ENCODE measurements at places on chromosomes 6 and 20.

- DNase-seq, result no peak
These were observed 91.9 kb downstream of the PDE10A start for GRCh38 chr6:165571068-165571682.

DNA sequence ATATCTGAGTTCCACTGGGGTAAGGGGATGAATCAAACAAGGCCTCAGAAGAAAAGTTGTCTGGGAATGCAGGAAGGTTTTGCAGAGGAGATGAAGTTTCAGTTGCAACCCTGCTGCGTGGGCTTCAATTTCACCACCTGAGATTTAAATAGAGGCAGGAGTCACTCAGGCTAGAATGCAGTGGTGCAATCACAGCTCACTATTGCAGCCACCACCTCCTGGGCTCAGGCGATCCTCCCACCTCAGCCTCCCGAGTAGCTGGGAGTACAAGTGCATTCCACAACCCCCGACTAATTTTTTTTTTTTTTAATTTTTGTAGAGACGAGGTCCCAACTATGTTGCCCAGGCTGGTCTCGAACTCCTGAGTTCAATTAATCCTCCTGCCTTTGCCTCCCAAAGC, 1.5 kb upstream of the ZNF165 start:
- no peak for DNase-seq

- no peak for DNase-seq
These were observed 59.3 kb upstream of the AKAP12 start for GRCh38 chr6:151180330-151181048.

DNA sequence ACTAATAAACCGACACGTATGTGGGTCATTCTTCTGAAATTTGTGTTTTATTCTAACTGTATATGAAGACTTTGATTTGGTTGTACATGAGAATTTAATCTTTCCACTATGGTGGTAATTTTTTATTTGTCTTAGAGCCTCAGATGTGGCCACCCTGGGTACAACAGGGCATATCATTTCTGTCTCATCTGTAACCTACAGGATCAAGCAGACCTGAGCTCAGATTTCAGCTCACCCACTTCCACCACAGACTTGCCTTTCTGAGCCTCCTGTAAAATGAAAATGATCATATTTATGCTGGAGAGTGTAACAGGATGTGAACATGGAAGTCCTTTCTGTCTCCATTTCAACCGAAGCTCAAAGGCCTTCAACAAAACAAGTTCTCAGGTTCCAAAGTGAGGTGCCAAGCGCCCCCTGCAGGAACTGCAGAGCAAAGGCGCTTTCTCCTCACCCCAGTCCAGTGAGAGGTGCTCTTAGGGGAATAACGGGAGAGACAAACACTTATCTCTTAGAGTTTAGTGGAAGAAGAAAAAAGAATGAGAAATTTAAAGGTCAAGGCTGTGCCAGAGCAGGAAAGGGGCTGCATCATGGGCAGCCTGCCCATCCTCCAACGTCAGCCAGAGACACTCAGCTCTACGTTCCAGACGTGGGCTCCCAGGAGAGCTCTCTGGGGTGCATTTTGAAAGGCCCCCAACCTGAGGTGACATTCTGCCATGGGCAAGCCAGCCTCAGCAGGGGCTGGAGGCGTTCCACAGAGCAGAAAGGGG, 23.0 kb upstream of the CD24 start:
- DNase-seq, result peak; percentile 76

GRCh38 chr6:134029495-134030455, 22.6 kb downstream of the SLC2A12 start:
- DNase-seq, result no peak

DNA sequence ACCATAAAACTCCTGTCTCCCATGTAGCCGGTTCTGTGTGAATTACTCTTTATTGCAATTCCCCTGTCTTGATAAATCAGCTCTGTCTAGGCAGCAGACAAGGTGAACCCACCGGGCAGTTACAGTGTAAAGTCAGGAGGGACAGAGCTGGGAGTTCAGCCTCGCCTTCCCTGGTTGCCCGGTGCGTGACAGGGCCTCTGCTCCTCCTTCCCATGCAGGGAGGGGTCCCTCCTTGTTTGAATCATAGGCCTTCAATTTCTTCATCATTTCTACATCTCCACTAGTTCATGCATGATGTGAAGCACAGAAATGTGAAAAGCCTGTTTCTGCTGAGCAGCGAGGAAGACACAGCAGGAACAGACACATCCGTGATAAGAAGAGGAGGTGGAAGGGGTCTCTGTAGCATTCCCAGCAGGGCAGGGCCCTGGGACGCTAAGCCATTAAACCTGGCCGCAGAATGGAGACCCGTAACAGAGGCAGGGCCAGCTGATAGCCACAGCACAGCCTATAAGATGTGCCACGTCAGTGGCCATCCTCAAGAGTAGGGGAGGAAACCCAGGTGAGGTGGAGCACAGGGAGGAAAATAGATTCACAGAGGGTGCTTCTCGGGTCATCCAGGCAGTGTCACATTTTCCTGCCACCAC, 106.7 kb upstream of the CST7 start:
- DNase-seq, result no peak

DNA sequence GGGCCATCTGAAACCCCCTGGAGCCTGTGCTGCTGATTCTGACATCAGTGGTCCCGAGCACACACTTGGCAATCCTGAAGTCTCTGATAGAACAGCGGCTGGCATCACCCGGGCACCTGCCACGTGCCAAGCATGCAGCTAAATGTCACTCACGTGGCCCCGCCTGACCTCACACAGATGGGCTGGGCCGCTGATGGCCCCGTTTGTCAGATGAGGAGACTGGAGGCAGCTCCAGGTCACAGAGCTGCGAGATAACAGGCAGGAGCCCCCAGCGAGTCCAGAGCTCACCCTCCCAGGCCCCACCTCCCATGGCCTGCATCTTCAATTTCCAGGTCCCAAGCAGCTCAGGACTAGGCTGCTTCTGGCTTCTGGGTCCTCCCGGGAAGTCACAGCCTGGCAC, 67.2 kb downstream of the YTHDF1 start:
- DNase-seq, result no peak

All from HEK293T (cell line).